Stimulated activated CD8-positive, alpha-beta memory T cell treated with anti-CD3 and anti-CD28 coated beads, Interleukin-4, amount 100 ng/mL, for 4 hours (primary cell): ENCODE measurements at places on chromosomes 12 and 14.

DNA sequence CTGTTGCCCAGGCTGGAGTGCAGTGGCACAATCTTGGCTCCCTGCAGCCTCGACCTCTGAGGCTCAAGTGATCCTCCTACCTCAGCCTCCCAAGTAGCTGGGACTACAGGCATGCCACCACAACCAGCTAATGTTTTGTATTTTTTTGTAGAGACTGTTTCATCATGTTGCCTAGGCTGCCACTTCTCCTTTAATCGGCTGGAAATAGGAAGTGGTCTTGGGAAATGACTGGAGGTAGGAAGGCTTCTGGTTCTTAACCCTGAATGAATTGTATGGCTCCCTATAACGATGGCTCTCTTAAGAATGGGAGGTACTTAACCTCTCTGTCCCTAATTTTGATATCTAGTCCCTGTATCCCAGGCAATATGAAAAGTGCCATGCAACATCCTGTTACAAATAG, 113.9 kb upstream of the USP15 start:
- no peak for DNase-seq

DNA sequence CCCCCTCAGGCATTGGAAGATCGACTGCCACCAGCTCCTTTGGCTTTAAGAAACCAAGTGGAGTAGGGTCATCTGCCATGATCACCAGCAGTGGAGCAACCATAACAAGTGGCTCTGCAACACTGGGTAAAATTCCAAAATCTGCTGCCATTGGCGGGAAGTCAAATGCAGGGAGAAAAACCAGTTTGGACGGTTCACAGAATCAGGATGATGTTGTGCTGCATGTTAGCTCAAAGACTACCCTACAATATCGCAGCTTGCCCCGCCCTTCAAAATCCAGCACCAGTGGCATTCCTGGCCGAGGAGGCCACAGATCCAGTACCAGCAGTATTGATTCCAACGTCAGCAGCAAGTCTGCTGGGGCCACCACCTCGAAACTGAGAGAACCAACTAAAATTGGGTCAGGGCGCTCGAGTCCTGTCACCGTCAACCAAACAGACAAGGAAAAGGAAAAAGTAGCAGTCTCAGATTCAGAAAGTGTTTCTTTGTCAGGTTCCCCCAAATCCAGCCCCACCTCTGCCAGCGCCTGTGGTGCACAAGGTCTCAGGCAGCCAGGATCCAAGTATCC, 288.7 kb downstream of the NAV3 start:
- DNase-seq, result no peak

GRCh38 chr14:105974902-105975301, 448.5 kb downstream of the TMEM121 start:
- peak; percentile 43 for DNase-seq

- DNase-seq, result no peak
Measured at GRCh38 chr12:74412606-74413230, 124.9 kb upstream of the ATXN7L3B start.

DNA sequence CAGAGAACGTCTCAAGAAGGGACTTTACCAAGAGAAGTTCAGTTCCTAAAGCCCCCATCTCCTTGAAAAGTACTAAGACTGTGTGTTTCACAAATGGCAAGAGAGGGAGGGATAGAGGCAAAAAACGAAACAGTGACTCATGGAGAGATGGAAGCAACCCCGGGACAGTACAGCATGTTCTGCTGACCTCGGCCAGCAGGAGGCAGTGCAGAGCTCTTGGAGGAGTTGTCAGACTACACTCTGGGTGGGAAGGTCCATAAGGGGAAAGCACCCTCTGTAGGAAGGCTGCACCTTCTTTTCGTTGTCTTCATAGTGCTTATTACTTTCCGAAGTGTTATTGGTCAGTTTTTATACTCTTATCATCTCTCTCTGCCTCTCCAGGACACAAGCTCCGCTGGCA, 525.2 kb upstream of the CCDC196 start:
- DNase-seq, result peak; percentile 21

DNA sequence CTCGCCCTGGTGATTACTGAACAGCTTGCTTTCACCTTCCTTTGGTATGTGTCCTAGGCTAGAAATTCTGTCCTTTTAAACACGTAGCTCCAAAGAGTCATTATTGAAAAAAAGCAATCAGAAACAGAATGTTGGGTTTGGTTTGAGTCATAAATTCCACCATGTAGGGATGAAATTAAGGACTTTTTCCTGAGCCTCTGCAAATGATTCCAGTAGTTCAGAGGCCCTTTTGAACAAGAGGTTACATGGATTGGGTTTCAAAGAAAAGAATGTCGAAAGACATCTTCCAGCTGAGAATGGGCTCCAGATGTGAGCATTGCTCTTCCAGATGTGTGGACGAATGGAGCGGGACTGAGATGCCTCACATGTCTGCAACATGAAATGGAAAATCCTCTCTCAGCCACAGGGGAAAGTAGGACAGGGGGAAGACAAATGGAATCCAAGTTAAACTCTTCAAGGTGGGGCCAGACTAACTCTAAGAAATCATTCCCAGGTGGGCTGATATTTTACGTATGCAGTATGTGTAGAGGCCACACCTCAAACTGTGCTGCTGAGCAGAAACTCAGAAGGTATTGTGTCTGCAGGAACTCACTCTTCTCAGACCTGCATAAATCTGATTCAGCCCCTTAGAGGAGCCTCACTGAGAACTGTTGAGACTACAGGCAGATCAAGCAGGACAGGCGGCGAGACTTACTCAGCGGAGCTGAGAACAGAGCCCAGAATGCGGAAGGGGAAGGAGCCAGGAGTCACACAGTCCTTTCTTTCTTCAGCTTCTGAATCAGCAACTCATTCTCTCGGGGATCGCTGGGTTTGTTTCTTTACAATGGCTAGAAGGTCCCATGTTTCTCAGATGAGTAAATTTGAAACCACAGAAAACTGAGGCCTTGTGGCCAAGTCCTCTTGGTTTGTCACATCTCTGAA, 23.3 kb upstream of the EMP1 start:
- no peak for DNase-seq

- no peak for DNase-seq
Measured at GRCh38 chr12:58727521-58727920, 192.8 kb downstream of the LRIG3 start.

DNA sequence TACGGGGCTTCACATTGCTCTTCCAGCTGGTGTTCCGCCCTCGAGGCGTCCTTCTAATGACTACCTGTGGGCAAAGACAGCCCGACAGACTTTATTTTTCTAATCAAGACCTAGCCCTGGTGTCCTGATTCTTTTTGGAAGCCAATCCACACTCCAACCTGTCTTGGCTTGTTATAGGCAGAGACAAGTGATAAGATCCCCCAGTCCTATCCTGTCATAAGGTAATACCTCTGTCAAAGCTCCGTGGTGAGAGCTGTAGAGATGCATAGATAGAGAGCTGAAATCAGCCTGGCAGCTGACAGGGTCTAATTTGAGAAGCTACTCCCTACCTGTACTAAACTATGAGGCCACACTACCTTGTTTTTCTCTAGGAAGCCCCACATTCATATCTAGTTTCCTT, 11.5 kb upstream of the WNK1 start:
- DNase-seq, result no peak

GRCh38 chr14:103749452-103749851, 33.8 kb downstream of the ZFYVE21 start:
- DNase-seq, result no peak

DNA sequence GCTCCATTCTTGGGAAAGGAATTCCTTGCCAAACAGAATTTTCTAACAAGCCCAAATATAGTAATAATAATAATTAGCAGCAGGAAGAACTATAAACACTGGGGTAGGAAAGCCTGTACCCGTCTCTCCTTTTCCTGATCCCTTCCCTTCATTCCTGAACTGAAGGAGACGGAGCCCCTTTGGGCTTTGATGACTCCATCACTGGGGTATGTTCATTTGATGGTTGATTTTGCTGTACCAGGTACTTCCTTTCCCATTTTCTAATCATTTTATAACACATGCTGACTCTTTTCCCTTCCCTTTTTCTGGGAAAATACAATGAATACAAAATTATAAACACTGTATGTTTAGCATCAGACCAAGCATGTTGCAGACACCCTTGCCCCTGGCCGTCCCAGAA, 3.6 kb upstream of the RCOR1 start:
- DNase-seq, result no peak

DNA sequence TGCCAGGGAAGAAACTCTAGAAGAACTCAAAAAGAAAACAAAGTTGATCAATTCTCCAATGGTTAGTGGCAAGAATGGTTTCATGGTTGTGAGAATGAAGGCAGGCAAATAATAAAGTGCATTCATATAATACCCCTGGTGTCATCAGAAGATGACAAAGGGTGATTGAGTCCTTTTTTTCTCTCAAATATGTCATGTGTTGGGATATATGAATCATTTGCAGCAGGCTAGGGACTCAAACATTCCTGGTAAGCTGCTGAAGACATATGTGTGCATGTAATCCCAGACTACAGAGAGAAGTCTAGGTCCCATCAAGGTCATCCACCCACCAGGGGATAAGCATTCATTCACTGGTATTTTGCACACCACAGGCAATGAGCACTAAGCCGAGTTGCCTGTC, 82.4 kb upstream of the MYF6 start:
- no peak for DNase-seq

DNA sequence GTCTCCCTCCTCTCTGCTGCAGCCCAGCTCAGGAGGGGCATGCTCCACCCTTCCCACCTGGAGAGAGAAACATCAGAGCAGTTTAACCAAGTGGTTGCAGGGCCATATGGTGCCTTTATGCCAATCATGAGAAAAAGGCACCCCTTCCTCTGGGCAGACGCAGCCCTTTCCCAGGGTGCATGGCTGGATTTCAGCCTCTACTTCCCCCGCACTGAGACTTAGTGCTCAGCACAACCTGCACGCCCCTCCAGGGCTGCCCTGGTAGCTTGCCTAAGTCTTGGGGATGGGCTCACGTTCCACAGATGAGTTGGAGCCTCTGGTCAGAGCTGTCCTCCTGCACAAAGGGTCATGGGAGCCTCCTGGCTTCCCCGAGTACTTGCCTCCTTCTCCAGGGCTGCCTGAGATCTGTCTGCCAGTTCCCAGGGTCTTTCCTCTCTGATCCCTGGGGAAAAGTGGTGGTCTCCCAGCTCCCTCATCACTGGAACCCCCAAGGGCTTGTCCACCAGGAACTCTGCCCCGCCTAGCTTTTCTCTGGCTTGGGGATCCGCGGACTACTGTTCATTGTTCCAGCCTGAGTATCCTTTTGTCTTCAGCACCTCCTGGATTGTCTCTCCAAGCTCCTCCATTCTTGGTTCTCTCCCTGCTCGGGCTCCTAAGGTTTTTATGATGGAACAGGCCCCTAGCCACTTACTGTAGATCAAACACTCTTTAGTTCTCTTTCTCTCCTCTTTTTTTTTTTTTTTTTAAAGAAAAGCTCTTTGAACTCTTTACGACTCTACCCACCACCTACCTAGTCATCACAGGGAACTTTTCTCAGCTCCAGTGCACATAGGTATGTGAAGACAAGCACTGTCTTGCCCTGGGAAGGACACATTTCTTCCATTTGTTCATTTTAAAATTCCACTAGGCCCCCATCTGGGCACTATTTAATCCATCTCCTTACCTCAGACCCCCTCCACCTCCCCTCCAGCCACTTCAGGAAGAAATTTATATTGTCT, 6.1 kb upstream of the KRT74 start:
- DNase-seq, result no peak

DNA sequence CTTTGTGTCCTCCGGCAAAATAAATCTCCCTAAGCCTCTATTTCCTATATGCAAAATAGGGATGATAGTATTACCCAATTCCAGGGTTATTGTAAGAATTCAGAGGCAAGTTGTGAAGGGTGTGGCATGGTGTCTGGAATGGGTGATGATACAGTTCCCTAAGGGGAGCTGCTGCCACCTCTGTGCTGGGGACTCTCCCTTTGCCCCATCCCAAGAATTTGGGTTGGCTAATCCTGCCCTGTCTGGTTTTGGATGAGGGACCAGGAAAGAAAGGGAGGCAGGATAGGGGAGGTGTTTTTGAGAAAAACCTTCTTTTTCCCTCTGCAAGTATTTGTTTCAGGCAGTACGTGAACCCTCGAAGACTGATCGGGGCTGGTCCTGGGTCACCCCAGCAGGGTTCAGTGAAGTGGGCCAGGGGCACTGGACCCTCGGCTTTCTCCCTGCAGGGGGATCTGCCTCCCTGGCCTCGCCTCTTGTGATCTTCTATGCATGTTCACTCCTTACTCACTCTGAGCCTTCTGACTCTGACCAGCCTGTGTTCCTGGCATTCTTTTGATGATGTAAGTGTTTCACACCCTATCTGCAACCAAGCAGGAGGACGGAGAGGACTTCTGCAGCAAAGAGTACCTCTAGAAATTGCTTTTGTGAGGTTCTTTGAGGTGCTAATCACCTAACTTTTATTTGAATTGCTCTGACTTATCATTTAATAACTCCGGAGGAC, 60.8 kb downstream of the RASSF3 start:
- DNase-seq, result no peak

- no peak for DNase-seq
Measured at GRCh38 chr12:132448463-132448820, 41.5 kb upstream of the FBRSL1 start.
